ENCODE measurements at places on chromosomes 7 and 10. TPM values are rescaled to one million over a fixed set of nuclear protein-coding genes. Genes with fewer than 3 reads are reported as not detected.

Gene ZNF92
- total RNA-seq, result 28.5 TPM

Gene CPA2
- total RNA-seq, result not detected

Gene LEP
- total RNA-seq, result 498 TPM

Gene CALML5
- total RNA-seq, result 31.1 TPM

DNA sequence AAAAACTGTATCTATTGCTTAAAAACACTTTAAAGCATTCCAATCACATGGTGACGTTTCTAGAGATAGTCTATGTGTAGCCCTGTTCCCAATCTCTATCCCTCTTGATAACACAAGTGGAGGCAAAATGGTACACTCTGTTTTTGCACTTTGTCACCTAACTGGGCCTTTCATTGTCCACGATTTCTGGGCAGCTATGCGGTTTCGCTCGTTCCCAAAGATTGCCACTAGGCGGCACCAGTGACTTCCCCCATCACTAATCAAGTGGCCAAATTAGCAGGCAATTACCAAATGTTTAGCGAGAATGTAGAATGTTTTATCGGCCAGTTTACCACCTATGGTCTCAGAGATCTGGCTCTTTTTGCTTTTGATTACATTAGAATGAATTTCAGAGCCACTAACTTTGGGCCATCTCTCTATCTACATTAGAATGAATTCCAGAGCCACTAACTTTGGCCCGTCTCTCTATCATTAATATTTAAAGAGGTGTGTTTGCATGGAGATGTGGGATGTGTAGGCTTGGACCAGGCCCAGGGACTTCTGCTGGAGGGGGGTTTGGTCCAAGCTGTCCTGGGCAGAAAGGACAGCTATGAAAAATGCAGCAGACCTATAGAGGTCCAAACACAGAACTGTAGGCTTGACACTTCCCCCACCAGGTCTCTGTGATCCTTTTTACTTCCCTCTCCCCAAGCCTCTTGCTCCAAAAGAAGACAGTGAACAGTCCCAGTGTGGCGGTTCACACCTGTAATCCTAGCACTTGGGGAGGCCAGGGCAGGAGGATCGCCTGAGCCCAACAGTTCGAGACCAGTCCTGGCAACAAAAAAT lies 90.1 kb downstream of the EPC1 start:
- DNase-seq, result peak; percentile 62

DNA sequence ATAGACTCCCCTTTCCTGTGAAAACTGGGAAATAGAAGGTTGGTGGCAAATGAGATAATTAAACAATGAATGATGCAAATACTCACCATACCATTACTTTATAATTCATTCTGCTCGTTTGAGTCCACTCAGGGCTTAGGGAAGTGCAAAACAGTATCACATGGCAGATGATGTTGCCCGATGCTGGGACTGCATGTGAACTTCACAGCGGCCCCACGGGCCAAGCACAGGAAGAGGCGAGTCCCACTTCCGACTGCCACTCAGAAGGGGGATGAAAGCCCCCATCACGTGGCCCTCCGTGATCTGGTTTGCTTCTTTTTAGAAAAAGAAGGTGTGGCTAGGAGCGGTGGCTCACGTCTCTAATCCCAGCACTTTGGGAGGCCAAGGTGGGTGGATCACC lies 71.5 kb downstream of the PRPF18 start:
- DNase-seq, result no peak

DNA sequence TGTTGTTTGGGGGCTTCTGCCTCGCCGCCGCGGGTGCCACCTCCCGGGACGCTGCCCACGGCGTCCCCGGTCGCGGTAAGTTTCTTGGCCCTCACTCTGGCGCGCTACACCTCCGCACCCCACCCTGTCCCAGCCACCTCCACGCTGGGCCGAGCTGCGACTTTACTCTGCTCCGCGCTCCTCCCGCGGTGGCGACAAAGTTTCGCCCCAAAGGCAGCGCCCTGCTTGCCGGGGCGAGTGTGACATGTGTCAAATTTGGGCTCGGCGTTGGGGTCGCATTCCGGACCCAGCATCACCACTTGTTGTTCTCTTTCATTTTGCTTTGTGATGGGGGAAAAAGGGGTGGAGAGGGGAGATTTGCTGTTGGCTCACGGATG lies 167.7 kb upstream of the PPP1R3A start:
- DNase-seq, result no peak

- DNase-seq, result no peak
Measured at GRCh38 chr7:27100694-27101170, 1.8 kb downstream of the HOXA2 start.

Measured in breast epithelium (tissue), 4 donors.